CD8-positive, alpha-beta memory T cell (primary cell): ENCODE measurements at places on chromosomes 12 and 14. TPM values are rescaled to one million over a fixed set of nuclear protein-coding genes. Genes with fewer than 3 reads are reported as not detected.

PARP2 gene
- 41.3 TPM for total RNA-seq

GRCh38 chr12:112208301-112208910 lies 83.0 kb downstream of the TRAFD1 start:
- peaks cover 22% of the 10 kb centered on the region for H3K36me3 ChIP-seq
- H3K4me1 ChIP-seq = no peaks in the 10 kb centered on the region
- no peaks in the 10 kb centered on the region for H3K27me3 ChIP-seq
- DNase-seq = no peak

ABCD2 gene
- 4.5 TPM for total RNA-seq

HOXC11 gene
- total RNA-seq = not detected

DNA sequence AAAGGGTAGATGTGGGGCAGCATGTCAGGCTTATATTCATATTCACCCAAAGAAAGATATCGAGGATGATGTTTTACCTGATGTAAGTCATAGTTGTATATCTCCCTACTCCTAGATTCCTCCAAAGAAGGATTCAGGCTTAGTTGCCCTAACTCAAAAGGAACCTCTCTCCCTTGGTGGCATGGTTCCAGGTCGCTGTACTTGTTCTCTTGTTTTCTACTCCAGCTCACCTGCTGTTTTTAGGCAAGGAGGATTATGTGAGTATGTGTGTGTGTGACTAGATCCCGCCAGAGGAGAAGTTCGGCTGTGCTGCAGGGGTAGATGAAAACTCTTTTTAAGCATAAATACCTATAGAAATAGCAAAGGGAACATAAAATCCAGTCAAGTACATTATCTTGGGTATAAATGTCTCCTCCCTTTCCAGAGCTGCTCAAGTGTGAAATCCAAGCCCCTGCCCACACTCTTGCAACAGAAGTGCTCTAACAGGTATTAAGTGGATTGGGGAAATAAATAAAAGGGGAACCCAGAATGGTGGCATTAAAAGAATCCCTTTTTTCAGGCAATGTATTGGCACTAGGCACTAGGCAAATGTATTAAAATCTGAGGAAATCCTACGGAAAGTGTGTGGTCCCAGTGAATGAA lies 375.7 kb downstream of the ZFP36L1 start:
- H3K36me3 ChIP-seq = no peaks in the 10 kb centered on the region
- no peaks in the 10 kb centered on the region for H3K27me3 ChIP-seq
- no peak for DNase-seq
- H3K4me1 ChIP-seq = no peaks in the 10 kb centered on the region
- H3K27ac ChIP-seq = no peak overlapping the region

- H3K36me3 ChIP-seq = no peaks in the 10 kb centered on the region
- no peaks in the 10 kb centered on the region for H3K27me3 ChIP-seq
- DNase-seq = no peak
- no peak overlapping the region for H3K4me3 ChIP-seq
- no peaks in the 10 kb centered on the region for H3K4me1 ChIP-seq
These were observed 28.6 kb downstream of the TDG start for GRCh38 chr12:103994235-103994634.

DNA sequence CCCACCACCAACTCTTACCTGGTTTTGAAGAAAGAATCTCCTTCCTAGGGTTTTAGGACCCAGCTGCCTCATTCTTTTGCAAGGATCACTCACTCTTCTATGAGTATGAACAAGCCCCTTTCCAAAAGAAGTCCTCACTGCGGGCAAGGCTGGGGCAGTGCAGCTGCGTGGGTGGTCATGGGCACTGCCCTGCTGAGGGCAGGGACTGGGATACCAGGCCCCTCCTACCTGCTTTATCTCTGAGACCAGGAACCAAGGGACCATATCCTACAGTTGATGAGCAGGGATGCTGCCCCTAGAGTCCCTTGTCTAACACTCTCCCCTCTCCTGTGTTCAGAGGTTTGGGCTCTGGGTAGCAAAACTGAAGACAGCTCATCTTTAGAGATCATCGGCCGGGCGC lies 20.5 kb downstream of the HPD start:
- H3K4me3 ChIP-seq = no peak overlapping the region
- DNase-seq = no peak
- H3K27me3 ChIP-seq = no peaks in the 10 kb centered on the region
- H3K4me1 ChIP-seq = peaks cover 8% of the 10 kb centered on the region
- no peaks in the 10 kb centered on the region for H3K36me3 ChIP-seq

DNA sequence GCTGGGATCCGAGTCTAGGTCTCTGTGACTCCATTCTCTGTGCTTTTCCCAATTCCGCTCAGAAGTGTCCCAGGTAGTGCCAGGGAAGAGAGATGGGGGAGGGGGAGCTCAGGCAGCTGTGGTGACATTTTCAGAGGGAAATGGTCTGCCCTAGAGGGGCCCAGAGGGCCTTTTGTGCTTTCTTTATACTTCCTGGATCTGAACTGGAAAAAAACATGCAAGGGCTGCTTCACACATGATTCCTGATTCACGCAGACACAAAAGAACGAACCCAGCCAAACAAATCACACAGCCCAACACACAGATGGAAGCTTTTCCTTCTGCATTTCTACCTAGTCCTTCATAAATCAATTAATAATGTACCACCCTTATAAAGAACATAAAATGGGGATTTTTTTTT lies 26.5 kb downstream of the GPR68 start:
- peaks cover 12% of the 10 kb centered on the region for H3K36me3 ChIP-seq
- no peak overlapping the region for H3K27ac ChIP-seq
- no peak overlapping the region for H3K4me3 ChIP-seq
- no peaks in the 10 kb centered on the region for H3K4me1 ChIP-seq
- H3K27me3 ChIP-seq = no peaks in the 10 kb centered on the region

SIX4 gene
- total RNA-seq = 0.09 TPM

- peaks cover 12% of the 10 kb centered on the region for H3K27me3 ChIP-seq
- H3K36me3 ChIP-seq = no peaks in the 10 kb centered on the region
- no peak overlapping the region for H3K4me3 ChIP-seq
- H3K4me1 ChIP-seq = no peaks in the 10 kb centered on the region
- DNase-seq = no peak
These were observed 31.2 kb downstream of the TAS2R7 start for GRCh38 chr12:10771132-10771733.

FOXG1 gene
- not detected for total RNA-seq

GRCh38 chr12:109523071-109523470 lies 45.6 kb downstream of the UBE3B start:
- peaks cover 50% of the 10 kb centered on the region for H3K36me3 ChIP-seq
- DNase-seq = no peak
- H3K27ac ChIP-seq = no peak overlapping the region
- no peaks in the 10 kb centered on the region for H3K27me3 ChIP-seq

DDN gene
- total RNA-seq = 0.39 TPM

GRCh38 chr14:53331247-53331646 lies 178.1 kb upstream of the DDHD1 start:
- no peaks in the 10 kb centered on the region for H3K36me3 ChIP-seq
- no peak for DNase-seq
- no peaks in the 10 kb centered on the region for H3K4me1 ChIP-seq
- no peaks in the 10 kb centered on the region for H3K27me3 ChIP-seq

LMO3 gene
- total RNA-seq = not detected

- no peaks in the 10 kb centered on the region for H3K36me3 ChIP-seq
- H3K27ac ChIP-seq = no peak overlapping the region
- no peak for DNase-seq
- H3K27me3 ChIP-seq = no peaks in the 10 kb centered on the region
- no peaks in the 10 kb centered on the region for H3K4me1 ChIP-seq
- H3K4me3 ChIP-seq = no peak overlapping the region
These were observed 14.6 kb upstream of the CACNB3 start for GRCh38 chr12:48803675-48804074.

MUCL1 gene
- not detected for total RNA-seq

DNA sequence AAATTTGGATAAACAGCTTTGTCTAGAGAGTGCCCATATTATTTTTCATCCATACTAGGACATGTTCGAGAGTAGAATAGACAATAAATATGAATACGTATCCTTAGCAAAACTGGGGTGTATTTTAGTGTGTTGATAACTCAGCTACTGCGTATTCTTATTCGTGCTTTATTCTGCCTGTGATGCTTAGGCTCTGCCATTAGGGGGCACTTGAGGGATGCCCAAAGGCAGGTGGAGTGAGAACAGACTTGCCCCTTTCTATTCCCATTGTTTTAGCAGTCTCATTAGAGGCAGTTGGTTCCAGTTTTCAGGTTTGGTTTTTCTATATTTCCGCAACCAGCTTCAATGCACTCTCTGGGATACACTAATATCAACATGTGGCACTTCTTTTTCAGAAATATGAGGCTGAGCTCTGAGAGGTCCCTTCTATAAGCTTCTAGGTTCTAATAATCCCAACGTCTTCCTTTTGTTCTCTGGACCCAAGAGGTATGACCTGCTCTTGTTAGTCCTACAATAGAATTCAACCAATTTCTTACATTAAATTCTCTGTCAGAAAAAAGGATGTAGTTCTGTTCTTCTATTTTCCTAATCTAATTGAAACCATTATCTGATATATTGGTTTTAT lies 985.7 kb upstream of the FBXO33 start:
- H3K27ac ChIP-seq = no peak overlapping the region
- no peaks in the 10 kb centered on the region for H3K4me1 ChIP-seq
- no peaks in the 10 kb centered on the region for H3K27me3 ChIP-seq
- H3K4me3 ChIP-seq = no peak overlapping the region
- H3K36me3 ChIP-seq = no peaks in the 10 kb centered on the region
- DNase-seq = no peak

CDKN1B gene
- 47.1 TPM for total RNA-seq

- H3K27me3 ChIP-seq = no peaks in the 10 kb centered on the region
- H3K4me1 ChIP-seq = no peaks in the 10 kb centered on the region
- H3K4me3 ChIP-seq = no peak overlapping the region
- no peaks in the 10 kb centered on the region for H3K36me3 ChIP-seq
- no peak overlapping the region for H3K27ac ChIP-seq
These were observed 16.9 kb downstream of the DHRS2 start for GRCh38 chr14:23653051-23653450.

- no peak for DNase-seq
- no peaks in the 10 kb centered on the region for H3K4me1 ChIP-seq
- no peak overlapping the region for H3K27ac ChIP-seq
- no peak overlapping the region for H3K4me3 ChIP-seq
- H3K27me3 ChIP-seq = no peaks in the 10 kb centered on the region
- no peaks in the 10 kb centered on the region for H3K36me3 ChIP-seq
These were observed 21.4 kb upstream of the ADGRD1 start for GRCh38 chr12:130932061-130932930.

DNA sequence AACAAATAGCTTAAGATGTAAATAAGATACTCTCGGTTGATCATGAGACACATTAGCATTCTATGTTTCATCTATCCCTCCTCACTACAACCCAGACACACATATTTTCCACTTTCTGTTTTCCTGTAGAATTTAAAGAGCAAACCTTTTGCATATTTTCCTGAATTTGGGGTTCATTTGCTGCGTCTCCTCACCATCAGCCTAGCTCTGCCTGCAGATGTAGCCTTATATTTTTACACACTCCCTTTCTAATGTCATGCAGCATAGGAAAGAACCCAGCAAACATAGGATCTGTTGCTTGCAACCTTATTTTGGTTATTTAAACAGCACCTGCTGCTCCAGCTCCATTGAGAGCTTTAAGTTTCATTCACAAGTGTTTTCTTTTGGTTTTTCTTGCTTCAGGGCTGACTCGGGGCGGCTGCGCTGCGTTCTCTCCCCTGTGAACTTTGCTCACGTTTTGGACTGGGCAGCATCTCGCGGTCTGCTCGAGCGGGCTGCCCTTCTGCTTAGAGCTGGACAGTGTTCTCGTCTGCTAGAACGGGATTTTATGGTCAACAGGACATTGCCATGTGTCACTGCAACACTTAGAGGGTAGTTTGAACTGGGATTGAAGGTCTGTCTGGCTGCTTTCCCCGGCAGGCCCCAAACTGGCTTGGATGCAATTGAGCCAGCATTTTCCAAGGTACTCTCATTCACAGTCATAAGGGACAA lies 57.8 kb upstream of the VRK1 start:
- no peak overlapping the region for H3K4me3 ChIP-seq
- peaks cover 47% of the 10 kb centered on the region for H3K27me3 ChIP-seq
- no peak for DNase-seq
- H3K36me3 ChIP-seq = no peaks in the 10 kb centered on the region

P2RX2 gene
- not detected for total RNA-seq

DNA sequence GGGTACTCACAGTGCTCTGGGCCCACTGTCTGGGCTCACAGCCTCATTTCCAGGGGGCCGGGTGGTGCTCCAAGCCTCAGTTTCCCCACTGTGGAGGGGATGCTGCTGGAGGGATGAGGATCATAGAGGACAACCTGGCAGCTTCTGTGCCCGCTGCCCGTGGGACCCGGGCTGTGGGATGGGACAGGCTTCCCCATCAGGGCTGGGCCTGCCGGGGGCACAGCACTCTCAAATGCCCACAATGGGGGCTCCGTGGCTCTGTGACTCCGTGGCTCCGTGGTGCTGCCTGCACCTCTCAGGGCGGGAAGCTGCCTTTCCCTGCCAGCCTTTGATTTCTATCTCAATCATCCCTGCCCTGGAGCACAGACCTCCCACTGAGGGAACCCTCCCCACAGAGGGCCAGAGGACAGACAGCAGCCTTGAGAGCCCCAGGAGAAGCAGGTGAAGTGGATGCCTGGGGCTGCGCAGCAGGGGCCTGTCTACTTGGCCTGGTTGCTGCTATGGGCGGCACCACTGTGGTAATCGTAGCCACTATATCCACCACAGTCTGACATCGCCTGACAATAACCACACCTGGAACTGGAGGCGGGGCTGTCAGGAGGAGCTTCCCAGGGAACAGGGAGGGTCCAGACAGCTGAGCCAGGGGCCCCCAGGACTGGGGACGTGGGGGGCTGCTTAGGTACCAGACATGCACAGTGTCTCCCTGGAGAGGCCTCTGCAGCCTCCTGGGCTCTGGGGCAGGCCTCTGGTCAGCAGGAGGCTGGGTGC lies 375.9 kb downstream of the TMEM121 start:
- DNase-seq = no peak
- H3K27ac ChIP-seq = no peak overlapping the region

DNA sequence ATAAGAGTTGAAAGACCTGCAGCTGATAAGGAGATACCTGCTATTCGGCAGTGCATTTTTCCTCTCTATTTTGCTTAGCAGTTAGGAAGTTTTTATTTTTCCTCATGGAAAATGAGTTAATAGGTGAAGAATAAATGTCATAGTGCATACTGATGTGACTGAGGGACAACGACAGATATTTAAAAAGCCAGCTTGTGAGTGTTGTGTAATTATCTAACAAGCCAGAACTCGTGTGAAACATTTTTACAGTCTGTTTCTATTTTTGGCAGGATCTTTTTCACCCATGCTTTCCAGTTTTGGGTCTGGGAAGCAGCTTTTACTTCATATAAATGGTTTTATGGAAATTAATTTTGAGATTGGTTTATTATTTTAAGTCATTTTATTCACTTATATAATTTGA lies 2.9 kb downstream of the FBXO34 start:
- DNase-seq = no peak
- H3K4me1 ChIP-seq = peaks cover 37% of the 10 kb centered on the region
- no peak overlapping the region for H3K4me3 ChIP-seq
- H3K27ac ChIP-seq = no peak overlapping the region
- H3K36me3 ChIP-seq = no peaks in the 10 kb centered on the region

- DNase-seq = no peak
- no peaks in the 10 kb centered on the region for H3K27me3 ChIP-seq
- no peaks in the 10 kb centered on the region for H3K36me3 ChIP-seq
- H3K4me1 ChIP-seq = no peaks in the 10 kb centered on the region
These were observed 954.2 kb upstream of the FBXO33 start for GRCh38 chr14:40386433-40386832.
